Upper lobe of left lung (tissue), 6 donors: ENCODE measurements at places on chromosomes 5 and 9. TPM values are rescaled to one million over a fixed set of nuclear protein-coding genes. Genes with fewer than 3 reads are reported as not detected.
A peak's percentile ranks its signal among the peaks of the same experiment; 100 is the strongest.

DNA sequence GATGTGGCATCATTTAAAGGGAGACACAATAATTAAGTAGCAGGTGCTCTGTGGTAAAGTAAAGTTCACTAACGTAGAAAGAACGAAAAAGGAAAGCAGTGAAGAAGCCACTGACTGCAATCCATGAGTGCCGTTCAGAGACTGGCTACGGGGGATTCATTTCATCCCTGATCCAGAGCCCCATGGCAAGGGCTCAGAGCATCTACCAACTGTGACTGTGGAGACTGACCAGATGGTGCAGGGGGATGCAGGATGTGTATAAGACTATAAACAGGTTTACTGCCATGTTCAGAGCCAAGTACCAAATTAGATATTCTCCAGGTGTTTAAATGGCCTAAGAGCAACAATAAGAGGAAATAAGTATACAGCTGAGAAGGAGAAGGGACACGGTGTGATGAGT lies 47.7 kb downstream of the MARCHF11 start:
- DNase-seq: no peak

DNA sequence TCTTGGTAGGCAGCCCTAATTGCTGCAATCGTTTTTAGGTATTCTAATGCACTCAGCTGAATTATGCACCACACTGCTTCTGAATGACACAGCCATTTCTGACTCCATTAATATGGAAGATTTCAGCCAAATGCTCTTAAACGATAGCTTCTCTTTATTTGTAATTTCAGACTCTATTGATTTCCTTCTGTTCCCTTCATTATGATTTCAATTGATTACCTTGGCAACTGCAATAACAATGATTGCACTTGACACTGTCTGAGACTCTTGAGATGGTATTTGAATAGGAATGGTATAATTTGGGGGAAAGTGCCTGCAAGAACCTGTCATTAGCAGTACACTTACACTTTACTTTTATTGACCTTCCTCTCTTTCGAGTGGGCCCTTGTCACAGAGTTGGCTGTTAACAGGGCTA lies 296.1 kb upstream of the DMAC1 start:
- peak; percentile 34 for DNase-seq

- DNase-seq: no peak
Measured at GRCh38 chr9:12794101-12794799, 19.4 kb downstream of the LURAP1L start.

The ADRB2 gene
- total RNA-seq: 53.9 TPM

- DNase-seq: peak; percentile 77
Measured at GRCh38 chr9:98066235-98066634, 9.7 kb downstream of the NANS start.

- no peak for DNase-seq
Measured at GRCh38 chr9:87678650-87679355, 47.1 kb upstream of the CTSL start.

DNA sequence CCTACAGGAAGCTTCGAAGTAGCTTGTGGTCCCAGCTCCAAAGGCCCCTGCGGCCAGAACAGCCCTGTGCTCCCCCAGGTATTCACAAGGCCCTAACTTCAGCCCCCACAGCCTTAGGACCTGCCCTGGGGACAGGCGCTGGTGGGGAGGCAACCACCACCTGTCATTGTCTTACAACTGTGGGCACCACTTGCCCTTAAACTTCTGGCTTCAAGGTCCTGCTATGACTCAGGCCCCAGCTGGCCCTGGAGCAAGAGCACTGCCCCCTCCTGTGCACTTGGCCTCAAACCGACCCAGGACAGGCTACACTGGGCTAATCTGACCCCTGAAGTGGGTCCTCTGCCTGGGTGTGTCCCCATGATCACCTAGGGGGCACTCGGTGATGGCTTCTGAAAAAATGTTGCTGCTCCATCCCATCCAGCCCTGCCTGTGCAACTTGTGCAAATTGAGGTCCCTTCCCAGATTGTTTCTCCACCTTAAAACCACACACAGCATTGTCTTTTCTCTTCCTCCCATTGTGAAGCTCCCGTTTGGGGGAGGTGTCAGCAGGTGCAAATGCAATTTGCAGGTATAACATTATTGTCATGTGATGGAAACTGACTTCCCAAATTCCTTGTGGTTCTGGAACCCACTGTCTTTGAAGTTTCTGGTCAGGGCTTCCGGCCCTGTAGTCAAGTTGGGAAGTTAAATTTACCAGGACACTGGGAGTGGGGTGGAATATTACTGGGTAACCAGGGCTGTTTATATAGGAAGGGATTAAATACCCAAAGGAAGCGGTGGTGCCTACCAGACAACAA lies 1.1 kb upstream of the PROB1 start:
- DNase-seq: no peak

The TAS2R1 gene
- total RNA-seq: not detected

The SLC25A48 gene
- total RNA-seq: not detected

The CDH9 gene
- total RNA-seq: not detected

The ADAMTSL1 gene
- total RNA-seq: 2.3 TPM

The PCDHGC3 gene
- total RNA-seq: 62.5 TPM

The PCDHGB3 gene
- 2.3 TPM for total RNA-seq

The TMEM232 gene
- 36.9 TPM for total RNA-seq

- no peak for DNase-seq
Measured at GRCh38 chr9:126440940-126441339, 114.3 kb downstream of the MVB12B start.

DNA sequence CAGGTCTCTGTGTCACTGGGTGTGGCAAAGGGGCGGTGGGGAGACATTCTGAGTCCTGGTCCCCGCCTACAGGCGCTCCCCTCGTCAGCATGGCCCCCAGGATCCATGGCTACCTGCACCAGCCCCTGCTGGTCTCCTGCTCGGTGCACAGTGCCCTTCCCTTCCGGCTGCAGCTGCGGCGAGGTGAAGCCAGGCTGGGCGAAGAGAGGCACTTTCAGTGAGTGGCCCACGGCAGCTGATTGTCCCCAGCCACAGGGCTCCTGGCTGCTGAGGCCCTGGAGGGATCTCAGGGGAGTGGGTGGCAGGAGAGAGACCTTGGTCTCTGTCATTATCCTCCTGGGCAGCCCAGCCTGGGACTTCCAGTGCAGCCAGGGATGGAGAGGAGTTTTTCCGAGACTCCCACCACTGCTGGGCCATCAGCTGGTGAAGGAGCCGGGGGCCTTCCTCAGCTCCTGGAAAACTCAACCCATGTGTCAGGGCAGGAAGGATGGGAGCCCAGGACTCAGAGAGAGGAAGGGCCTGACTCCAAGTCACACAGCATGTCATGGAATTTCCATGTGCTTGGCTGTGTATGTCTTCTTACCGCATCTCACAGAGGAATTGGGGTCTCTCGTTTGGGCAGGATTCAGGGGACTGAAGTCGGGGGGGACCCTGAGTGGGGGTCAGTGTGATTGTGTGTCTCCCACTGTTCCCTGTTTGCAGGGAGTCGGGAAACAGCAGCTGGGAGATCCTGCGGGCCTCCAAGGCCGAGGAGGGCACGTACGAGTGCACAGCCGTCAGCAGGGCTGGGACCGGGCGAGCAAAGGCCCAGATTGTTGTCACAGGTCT lies 37.4 kb downstream of the HMCN2 start:
- no peak for DNase-seq

- no peak for DNase-seq
Measured at GRCh38 chr5:178644826-178645545, 18.1 kb upstream of the CLK4 start.

The FAM114A2 gene
- 26.8 TPM for total RNA-seq

- DNase-seq: no peak
Measured at GRCh38 chr5:133460172-133460758, 152.1 kb downstream of the FSTL4 start.

DNA sequence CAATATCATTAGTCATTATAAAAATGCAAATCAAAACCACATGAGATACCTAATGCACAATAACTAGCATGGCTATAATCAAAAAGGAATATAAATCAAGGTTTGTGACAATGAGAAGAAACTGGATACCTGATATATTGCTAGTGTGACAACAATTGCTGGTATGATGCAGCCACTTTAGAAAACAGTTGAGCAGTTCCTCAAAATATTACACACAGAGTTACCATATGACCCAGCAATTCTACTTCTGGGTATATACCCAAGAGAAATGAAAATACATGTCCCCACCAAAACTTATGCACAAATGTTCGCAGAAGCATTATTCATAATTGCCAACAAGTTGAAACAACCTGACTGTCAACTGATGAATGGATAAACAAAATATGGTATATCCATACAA lies 339.7 kb upstream of the POU5F2 start:
- no peak for DNase-seq

The TPPP gene
- total RNA-seq: 22.2 TPM

GRCh38 chr9:93089024-93089423 lies 7.0 kb upstream of the CARD19 start:
- DNase-seq: no peak

GRCh38 chr5:163193886-163194285 lies 243.5 kb upstream of the CCNG1 start:
- DNase-seq: no peak

The TAF1L gene
- not detected for total RNA-seq

DNA sequence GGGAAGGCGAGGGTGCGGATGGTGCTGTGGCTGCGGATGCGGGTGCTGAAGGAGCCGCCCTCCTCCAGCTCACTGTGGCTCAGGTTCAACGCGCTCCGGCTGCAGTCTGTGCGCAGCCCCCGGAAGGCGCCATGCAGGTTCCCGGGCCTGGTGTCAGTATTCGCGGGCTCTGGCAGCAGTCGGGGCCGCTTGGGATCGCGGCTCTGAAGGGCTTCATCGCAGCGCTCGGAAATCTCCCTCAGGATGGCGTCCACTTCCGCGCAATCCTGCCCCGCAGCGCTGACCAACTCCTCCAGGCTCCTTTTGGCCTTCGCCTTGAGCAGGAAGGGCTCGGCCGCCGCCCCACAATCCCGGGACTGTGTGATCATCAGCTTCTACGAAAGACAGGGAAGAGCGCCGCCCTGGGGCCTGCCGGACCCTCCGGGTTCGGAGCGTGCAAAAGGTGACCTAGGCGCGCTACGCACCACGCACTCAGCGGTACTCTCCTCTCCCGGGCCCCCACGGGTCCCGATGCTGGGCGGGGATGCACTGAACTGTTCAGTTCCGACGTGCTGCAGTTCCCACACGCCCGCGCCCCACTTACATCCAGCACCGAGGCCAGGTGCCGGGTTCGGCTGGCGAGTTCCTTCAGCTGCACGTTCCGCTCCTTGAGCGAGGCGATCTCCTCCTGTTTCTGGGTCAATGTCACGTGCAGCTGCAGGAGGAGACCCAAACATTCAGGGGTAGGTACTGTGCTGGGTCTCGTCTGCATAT lies 6.5 kb downstream of the MCIDAS start:
- peak; percentile 78 for DNase-seq

DNA sequence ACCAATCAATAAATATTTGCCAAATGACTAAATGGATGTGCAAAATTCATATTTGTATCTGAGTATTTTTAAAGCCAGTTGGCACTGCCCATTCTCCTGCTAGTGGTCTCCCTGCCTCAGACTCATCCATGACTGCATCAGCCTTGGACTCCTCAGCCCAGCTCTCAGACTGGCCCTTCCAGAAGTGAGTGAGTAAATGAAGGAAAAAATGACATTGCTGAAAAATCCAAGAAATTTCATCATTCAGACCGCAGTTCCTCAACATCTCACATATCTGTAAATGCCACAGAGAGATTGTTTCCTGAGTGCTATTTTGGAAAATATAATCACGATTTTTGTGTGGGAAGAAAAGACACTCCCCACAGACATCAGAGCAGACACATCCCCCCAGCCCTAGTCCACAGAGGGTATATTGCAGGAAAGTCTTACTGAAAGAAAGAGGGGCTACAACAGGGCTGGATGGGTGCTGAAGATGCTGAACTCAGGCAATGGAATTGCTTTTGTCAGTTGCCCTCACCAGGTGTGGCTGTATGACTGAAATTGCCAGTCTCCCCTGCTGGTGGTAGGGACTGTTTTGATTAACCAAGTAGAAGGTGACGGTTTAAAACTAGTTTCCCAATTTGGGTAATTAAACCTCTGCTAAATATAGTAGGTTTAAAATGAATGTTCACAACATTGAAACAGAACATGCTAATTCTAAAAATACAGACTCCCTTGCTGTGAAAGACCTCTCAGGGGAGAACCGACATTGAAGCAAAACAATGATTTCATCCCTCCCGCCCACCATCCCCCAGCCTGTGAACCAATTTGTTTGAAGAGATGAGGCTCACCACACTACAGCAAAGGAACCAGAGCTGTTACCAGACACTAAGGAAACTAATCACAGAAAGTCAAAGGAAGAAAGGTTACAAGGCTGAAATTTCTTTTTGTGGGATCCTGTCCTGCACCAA lies 158.8 kb downstream of the DEPDC1B start:
- DNase-seq: no peak

The CSNK1A1 gene
- total RNA-seq: 153 TPM

The CYLC2 gene
- not detected for total RNA-seq

GRCh38 chr9:137762414-137763061 lies 115.0 kb upstream of the CACNA1B start:
- DNase-seq: no peak

- peak; percentile 63 for DNase-seq
Measured at GRCh38 chr9:124216474-124217176, 41.1 kb upstream of the NEK6 start.

DNA sequence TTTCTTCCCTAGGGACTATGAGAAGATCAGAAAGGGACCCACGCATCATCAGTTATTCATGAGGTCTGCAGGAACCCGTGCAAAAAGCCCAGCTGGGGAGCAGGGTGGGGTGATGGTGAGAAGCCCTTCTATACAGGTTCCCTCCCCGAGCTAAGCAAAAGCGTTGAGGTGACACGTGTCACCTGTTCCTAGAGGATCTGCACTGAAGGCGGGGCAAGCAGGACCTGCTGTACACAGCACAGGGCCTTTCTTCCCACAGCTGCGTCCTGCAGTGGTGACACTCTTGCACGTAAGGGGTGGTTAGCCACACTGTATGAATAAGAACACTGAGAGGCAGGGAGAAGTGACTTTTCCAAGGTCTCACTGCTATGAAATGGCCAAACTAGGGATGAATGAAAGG lies 37.2 kb upstream of the SH3PXD2B start:
- no peak for DNase-seq

DNA sequence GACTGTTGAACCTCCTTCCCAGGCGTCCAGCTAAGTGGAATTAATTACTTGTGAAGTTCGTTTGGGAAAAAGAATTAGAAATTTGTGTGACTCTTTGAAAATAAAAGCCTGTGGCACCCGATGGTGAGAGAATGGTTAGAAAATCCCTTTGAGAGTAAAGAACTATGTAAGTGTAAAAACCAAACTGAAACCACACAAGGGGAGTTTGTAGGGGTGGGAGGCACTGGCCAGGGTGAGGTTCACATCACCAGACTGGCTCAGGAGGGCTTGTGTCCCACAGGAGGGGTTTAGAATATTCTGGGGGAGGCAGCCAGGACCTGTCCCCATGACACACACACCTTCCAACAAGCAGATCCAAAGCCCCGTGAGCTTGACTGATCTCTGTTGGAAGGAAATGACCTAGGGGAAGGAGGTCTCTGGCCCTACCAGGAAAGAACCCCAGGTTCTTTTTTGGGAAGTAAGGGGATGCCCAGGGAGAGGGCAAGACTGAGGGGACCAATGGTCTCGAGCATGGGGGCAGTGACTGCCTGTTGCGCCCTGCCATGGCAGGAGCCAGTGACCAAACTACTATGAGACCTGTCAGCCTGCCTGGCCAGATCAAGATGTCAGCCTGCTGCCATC lies 4.3 kb downstream of the SPATA24 start:
- no peak for DNase-seq

The HSD17B3 gene
- total RNA-seq: not detected

- no peak for DNase-seq
Measured at GRCh38 chr5:64634997-64635686, 55.2 kb upstream of the SHISAL2B start.

- DNase-seq: no peak
Measured at GRCh38 chr5:60611099-60611740, 88.7 kb downstream of the DEPDC1B start.

- no peak for DNase-seq
Measured at GRCh38 chr5:87551911-87552310, 139.2 kb upstream of the CCNH start.

The MZB1 gene
- 22.1 TPM for total RNA-seq

GRCh38 chr9:69940674-69941073 lies 103.0 kb upstream of the MAMDC2 start:
- no peak for DNase-seq
